ENCODE measurements at places on chromosomes 7 and 10. TPM values are rescaled to one million over a fixed set of nuclear protein-coding genes. Genes with fewer than 3 reads are reported as not detected.

- no peak overlapping the region for H3K4me3 ChIP-seq
- DNase-seq, result no peak
- H3K27ac ChIP-seq, result no peak overlapping the region
- H3K27me3 ChIP-seq, result no peaks in the 10 kb centered on the region
- no peaks in the 10 kb centered on the region for H3K4me1 ChIP-seq
- H3K36me3 ChIP-seq, result no peaks in the 10 kb centered on the region
Measured at GRCh38 chr10:67302701-67303100, 376.9 kb downstream of the LRRTM3 start.

Gene NUTM2B
- total RNA-seq, result 0.88 TPM

DNA sequence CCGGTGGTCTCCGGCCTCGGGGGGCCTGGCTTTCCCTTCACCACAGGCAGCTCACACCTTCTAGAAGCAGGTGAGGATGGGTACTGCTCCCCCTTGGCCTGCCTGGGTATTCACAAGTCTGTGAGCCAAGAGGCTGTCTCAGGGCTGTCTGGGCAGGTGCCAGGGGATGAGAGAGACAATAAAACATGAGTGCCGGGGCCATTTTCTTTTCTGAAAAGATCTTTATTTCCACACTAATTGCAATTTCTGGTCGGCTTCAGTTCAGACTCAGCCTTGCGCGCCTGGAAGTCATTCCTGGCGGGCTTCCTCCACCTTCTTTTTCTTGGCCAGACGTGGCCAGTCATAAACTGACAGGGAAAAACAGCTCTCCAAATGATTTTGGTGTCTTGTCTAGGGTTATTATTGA, 171.2 kb downstream of the ARHGAP12 start:
- no peaks in the 10 kb centered on the region for H3K27me3 ChIP-seq
- peak; percentile 55 for DNase-seq
- H3K27ac ChIP-seq, result no peak overlapping the region

DNA sequence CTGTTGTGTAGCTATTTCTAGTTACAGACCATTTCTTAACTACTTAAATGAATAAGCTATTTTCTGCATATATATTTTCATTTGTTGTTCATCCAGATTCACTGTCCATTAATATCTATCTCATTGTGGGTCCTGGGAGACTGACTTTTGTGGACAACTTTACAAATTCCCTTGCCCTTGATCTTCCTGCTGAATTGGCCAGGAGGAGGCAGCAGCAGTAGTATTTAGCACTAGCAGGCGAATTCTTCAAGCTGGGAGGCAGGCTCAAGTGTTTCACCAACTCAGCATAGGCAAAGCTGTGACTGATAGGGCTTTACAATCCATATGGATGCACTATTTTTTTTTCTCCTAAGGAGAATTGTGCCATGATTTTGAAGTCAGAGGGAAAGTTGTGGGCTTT, 461.0 kb upstream of the NRG3 start:
- no peak overlapping the region for H3K4me3 ChIP-seq
- no peak overlapping the region for H3K27ac ChIP-seq
- H3K4me1 ChIP-seq, result no peaks in the 10 kb centered on the region
- H3K36me3 ChIP-seq, result no peaks in the 10 kb centered on the region

- peaks cover 11% of the 10 kb centered on the region for H3K4me1 ChIP-seq
- no peaks in the 10 kb centered on the region for H3K36me3 ChIP-seq
- peak; percentile 95 for DNase-seq
- peak overlapping the region; percentile 85 for H3K4me3 ChIP-seq
Measured at GRCh38 chr7:22082886-22083703, 137.4 kb upstream of the CDCA7L start.

Gene CALHM1
- not detected for total RNA-seq

DNA sequence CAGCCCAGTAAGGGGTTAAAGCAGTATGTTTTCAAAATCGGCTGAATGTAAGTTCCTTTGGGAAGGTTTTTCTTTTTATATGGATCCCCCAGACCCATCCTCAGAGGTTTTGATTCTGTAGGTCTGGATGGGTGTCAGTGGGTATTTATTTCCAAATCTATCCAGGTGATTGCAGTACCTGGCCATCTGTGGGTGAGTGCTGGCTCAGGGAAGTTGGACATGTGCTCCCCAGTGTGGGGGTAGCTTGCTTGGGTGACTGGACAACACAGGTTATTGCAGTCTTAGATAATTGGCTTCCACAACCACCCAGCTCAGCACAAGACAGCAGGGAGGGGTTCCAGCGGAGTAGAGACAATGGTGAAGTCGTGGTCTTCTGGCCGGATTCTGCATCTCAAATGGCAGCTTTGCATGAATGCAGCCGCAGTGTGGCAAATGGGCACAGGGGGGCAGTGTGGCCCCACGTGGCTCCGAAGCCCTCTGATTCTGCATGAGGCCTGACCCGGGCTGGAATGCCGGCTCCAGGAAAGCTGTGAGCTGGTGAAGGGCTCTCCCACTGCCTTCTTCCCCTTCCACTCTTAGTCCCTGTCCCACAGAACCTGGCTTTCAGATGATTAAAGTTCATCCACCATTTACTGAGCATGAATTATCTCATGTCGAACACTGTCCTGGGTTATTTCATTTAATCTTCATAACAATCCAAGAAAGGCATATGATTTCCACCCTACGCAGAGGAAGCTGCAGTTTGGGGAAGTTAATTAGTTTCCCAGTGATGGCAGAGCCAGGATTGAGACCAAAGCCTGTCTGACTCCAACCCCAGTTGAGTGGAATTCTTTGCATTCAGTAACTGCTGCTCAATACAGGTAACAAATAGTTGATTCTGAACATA, 64.5 kb upstream of the SYPL1 start:
- no peaks in the 10 kb centered on the region for H3K36me3 ChIP-seq
- H3K4me1 ChIP-seq, result no peaks in the 10 kb centered on the region
- peak; percentile 85 for DNase-seq
- no peak overlapping the region for H3K4me3 ChIP-seq

Gene FEZF1
- total RNA-seq, result not detected

Gene CYP2C19
- not detected for total RNA-seq

DNA sequence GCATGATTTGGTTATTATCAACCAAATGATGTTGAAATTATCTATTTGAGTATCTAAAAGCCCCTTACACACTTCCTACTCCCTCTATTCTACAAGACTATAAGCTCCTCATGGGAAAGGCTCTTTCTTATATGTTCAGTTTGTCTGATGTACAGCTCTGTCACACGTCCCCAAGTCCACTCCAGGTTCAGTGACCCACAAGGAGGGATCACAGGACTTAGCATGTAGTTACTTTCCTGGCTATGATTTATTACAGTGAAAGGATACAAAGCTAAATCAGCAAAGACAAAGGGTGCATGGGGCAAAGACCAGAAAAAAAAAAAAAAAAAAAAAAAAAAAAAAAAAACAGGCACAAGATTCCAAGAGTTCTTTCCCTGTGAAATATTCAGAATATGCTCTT, 125.6 kb upstream of the TMEM106B start:
- H3K27ac ChIP-seq, result no peak overlapping the region
- H3K4me3 ChIP-seq, result no peak overlapping the region
- H3K27me3 ChIP-seq, result no peaks in the 10 kb centered on the region
- H3K4me1 ChIP-seq, result no peaks in the 10 kb centered on the region
- no peak for DNase-seq

Gene PPP1R9A
- total RNA-seq, result under 0.01 TPM

Gene LMTK2
- 14.1 TPM for total RNA-seq

DNA sequence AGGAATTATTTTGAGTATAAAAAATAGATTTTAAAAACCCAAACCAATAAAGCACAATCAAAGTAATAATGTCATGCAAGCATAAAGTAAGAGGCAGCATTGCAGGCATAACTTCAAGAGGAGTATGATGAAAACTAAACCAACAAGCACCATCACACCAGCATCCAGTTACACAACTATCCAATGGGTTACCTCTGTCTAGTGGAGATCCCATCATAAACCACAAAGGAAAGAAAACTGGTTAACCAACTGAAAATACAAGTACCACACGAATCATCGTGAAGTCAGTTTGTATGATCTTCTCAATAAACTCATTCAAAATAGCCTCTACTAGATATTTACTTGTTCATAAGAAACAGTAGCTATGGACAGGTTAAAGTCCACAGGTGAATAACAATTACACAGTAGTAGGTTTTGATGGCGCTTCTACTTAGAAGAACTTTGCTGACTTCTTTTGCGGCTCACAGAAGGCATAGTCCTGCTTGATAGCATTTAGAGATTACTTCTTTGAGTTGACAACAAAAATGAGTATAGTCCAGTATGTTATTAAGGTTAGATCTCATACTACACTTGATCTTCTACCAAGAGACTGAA, 116.6 kb downstream of the MICU1 start:
- no peaks in the 10 kb centered on the region for H3K27me3 ChIP-seq
- H3K4me3 ChIP-seq, result no peak overlapping the region
- H3K36me3 ChIP-seq, result no peaks in the 10 kb centered on the region
- H3K4me1 ChIP-seq, result no peaks in the 10 kb centered on the region
- no peak overlapping the region for H3K27ac ChIP-seq

- DNase-seq, result no peak
- H3K27me3 ChIP-seq, result no peaks in the 10 kb centered on the region
- H3K4me3 ChIP-seq, result no peak overlapping the region
- no peak overlapping the region for H3K27ac ChIP-seq
- H3K36me3 ChIP-seq, result no peaks in the 10 kb centered on the region
- H3K4me1 ChIP-seq, result peaks cover 18% of the 10 kb centered on the region
Measured at GRCh38 chr10:89030791-89031190, 40.2 kb downstream of the FAS start.

Gene JAZF1
- total RNA-seq, result 15.9 TPM

Gene UBE2D1
- 22.4 TPM for total RNA-seq

Gene MALSU1
- 38.4 TPM for total RNA-seq

DNA sequence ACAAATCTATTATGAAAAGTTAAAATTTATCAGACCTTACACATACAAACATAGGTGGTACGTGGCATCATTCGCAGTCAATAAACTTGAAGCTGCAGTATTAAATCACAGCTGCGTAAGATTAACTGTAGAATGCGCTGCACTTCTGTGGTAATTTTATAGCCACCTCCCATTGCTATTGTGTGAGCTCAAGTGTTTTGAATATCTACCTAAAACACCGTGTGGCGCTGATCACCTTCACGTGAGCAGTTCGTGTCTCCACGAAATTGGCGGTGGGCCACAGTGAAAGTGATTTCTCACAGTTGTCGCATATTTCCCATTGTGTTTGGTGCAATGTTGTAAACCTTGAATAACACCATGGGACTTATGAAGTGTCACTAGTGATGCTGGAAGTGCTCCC, 102.8 kb downstream of the PLPP4 start:
- no peak overlapping the region for H3K27ac ChIP-seq
- no peak overlapping the region for H3K4me3 ChIP-seq
- DNase-seq, result no peak
- H3K4me1 ChIP-seq, result no peaks in the 10 kb centered on the region
- no peaks in the 10 kb centered on the region for H3K36me3 ChIP-seq

GRCh38 chr7:4873071-4873944, 10.2 kb downstream of the RADIL start:
- H3K27ac ChIP-seq, result no peak overlapping the region
- no peak overlapping the region for H3K4me3 ChIP-seq
- no peaks in the 10 kb centered on the region for H3K4me1 ChIP-seq
- no peak for DNase-seq
- H3K36me3 ChIP-seq, result no peaks in the 10 kb centered on the region
- no peaks in the 10 kb centered on the region for H3K27me3 ChIP-seq

DNA sequence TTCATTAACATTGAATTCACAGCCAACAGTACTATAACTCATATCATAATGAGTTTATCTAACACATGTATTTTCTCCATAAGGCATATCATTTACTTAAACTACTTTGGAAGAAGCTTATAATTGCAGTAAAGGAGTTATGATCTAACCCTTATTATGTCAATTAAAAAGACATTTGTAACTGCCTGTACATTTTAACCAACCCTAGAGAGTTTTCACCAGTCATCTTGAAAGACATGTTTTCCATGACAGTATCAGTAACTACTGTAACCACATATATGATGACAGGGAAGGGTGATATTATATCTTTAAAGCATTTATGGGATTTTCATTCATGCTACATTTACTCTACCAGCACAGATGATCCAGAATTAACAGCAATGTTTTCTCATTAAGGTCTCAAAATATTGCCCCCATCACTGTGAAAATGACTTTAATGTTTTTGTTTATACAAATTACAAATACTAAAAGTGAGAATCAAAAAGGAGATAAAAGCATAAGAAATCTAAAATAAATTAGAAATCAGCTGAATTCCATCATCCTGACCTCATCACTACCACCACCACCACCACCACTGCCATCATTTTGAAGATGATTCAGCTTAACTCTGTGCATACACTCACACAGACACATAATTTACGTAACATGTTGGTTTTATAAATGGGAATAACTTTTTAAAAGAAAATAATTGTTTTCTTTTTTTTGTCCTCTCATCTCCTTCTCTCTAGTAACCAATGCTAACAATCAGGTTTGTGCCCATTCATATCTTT, 53.6 kb downstream of the MKLN1 start:
- H3K4me1 ChIP-seq, result peaks cover 30% of the 10 kb centered on the region
- no peaks in the 10 kb centered on the region for H3K27me3 ChIP-seq
- no peaks in the 10 kb centered on the region for H3K36me3 ChIP-seq
- no peak overlapping the region for H3K4me3 ChIP-seq
- DNase-seq, result peak; percentile 46
- peak overlapping the region; percentile 82 for H3K27ac ChIP-seq

- H3K27ac ChIP-seq, result no peak overlapping the region
- DNase-seq, result no peak
- no peaks in the 10 kb centered on the region for H3K36me3 ChIP-seq
- no peak overlapping the region for H3K4me3 ChIP-seq
- H3K4me1 ChIP-seq, result no peaks in the 10 kb centered on the region
Measured at GRCh38 chr10:83991986-83992753, 147.1 kb upstream of the GHITM start.

Gene VGF
- total RNA-seq, result 0.36 TPM

- no peaks in the 10 kb centered on the region for H3K4me1 ChIP-seq
- H3K4me3 ChIP-seq, result no peak overlapping the region
- no peaks in the 10 kb centered on the region for H3K36me3 ChIP-seq
- H3K27me3 ChIP-seq, result no peaks in the 10 kb centered on the region
- DNase-seq, result no peak
Measured at GRCh38 chr7:40165216-40165615, 30.4 kb downstream of the SUGCT start.

DNA sequence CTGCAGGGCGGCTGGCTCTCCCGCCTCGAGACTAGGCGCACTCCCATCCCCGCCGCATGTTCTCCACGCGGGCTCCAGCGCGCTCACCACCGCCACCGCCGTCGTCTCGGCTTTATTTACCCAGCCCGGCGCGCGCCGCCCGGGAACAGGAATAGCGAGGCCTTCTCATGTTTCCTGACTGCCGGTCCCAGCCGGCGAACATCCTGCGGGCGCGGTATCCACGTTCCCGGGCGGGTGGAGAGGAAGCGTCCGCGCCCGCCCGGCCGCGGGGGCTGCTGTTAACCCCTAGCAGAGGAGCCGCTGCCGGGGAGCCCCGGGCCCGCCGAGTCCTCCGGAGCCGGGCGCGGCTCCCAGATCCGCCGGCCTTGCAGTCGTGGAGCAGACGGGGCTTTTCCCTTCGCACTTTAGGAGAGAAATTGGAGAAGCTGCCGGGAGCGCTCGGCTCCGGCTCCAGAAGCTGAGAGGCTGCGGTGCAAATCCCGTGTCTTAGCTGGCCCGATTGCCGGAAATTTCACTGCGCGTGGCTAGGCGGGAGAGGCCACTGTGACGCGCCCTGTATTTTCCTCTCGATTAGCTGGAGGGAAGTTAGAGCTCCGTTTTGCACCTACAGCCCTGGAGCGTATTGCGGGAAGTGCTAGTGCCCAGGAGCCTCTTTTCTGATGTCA, at the start of gene MKX:
TSS of gene MKX (minus strand) at position 88 of the 665 bp plus-strand sequence. CDS start 2,404 bp downstream, outside the sequence.
- DNase-seq, result peak; percentile 77
- peaks cover 21% of the 10 kb centered on the region for H3K4me1 ChIP-seq
- no peak within 1 kb of the TSS for H3K27ac ChIP-seq
- peak within 1 kb of the TSS; percentile 77 for H3K4me3 ChIP-seq
